CD4-positive, alpha-beta T cell treated with Interleukin-15 for 1 hour (primary cell): ENCODE measurements at places on chromosomes 13 and 19.
A peak's percentile ranks its signal among the peaks of the same experiment; 100 is the strongest.

DNA sequence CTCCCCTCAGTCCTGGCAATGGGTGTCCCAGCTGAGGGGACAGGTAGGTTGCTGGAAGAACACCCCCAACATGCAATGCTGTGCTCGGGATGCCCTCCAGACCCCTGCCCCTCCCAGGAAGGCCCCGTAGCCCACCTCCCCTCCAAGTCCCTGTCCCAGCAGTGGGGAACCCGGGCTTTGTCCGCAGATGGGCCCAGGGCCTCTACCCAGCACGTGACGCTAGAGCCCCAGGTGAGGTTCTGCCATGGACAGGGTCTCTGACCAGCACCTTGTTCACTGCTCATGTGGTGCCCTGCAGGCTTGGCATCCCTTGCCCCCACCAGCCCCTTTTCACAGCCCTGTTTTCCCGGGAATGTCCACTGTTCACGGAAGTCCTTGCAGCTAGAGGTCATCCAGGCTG lies 220.0 kb upstream of the SGCG start:
- no peak for DNase-seq

DNA sequence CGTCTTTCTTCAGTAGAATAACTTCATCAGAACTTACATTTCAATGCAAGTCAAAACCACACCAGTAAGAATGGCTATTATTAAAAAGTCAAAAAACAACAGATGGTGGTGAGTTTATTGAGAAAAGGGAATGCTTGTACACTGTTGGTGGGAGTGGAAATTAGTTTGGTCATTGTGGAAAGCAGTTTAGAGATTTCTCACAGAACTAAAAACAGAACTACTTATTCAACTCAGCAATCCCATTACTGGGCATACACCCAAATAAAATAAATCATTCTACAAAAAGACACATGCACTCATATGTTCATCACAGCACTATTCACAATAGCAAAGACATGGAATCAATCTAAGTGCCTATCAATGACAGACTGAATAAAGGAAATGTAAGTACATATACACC lies 231.2 kb downstream of the NHLRC3 start:
- DNase-seq = no peak

- DNase-seq = no peak
Measured at GRCh38 chr13:27638521-27638920, 16.8 kb downstream of the POLR1D start.

GRCh38 chr19:53621885-53622740 lies 9.7 kb upstream of the DPRX start:
- no peak for DNase-seq

DNA sequence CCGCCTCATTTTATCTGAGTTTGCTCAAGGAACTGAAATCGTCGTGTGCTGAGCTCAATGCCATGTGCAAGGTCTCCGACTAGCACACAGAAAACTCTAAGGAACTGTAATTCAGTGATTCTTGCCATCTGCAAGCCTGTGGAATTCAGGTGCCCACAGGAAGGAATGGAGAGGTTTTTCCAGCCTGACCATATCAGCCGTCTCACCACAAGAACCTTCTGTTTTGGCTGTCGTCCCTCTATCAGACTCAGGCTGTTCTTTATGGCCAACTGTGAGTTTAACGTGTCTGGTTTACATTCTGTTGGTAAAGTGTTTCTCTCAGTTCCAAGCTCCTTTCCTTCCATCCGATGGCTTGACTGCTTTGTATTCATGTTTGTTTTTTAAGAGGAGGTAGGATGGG lies 293.5 kb downstream of the SPRY2 start:
- DNase-seq = no peak

DNA sequence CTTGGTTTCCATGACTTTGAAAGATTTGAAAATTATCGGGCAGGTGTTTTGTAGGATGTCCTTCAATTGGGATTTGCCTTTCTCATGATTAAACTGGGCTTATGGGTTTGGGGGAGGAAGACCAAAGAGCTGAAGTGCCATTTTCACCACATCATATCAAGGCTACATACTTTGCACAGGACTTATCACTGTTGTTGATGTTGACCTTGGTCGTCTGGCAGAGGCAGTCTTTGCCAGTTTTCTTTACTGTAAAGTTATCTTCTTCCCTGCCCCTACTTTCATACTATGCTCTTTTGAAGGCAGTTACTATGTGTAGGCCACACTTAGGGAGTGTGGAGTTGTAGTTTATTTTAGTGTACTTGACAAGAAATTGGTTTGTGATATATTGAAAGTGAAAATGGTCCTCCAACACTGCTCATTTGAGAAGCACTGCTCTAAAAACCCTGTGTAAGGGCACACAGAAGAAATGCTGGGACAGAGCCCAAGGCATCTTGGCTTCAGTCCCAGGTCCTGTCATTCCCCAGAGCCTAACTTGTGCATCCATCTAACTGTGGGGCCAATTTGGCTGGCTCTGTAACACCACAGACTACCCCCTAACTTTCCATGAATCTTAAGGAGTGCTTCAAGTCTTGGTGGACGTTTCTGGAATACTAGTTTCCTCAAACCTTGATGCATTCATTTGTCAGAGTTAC lies 384.9 kb downstream of the KCNRG start:
- DNase-seq = no peak

DNA sequence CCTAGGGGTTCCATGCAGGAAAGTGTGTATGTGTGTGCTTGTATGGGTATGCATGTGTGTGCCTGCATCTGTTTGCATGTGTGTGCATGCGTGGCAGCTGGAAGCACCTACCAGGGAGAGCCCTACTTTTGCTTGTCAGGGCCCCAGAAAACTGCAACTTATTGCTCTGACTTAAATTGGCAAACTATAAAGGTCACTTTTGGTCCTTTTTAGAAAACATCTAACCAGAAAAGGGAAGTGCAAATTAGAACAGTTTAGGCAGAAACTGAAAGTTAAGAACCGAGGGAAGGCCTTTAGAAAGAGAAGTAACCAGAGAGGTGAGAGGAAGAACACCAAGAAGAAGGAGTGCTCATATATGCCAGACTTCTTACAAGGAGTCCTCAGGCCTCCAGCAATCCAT lies 32.5 kb downstream of the DLEU7 start:
- no peak for DNase-seq

- no peak for DNase-seq
Measured at GRCh38 chr19:12885749-12886650, 1.0 kb downstream of the KLF1 start.

DNA sequence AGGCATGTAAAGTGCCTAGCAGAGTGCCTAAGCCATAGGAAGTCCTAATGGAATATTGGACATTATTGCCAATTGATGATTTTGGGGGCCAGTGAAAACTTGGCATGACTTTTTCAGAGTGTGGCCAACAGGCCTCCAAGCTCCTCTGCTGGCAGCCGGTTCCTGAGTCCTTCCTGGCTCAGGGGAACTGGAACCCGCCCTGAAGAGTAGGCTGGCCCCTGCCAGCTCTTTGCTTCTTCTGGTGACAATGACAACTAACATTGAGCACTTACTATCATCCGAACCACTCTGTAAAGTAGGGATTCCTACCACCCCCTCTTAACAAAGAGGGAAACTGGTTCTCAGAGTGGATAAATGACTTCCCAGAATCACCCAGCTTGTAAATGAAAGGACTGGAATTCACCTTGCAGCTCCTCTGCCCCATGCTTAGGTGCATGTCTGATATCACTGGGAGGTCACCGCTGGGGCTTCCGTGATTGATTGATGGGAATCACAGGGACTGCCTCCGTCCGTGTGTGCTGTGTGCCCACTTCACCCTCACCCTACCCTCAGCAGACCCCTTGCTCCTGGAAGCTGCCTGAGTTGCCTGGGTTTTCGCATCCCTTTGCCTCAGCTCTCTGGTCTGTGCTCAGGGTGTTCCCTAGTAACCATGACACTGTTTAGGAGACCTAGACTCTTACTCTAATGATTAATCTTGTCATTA lies 50.6 kb downstream of the TNFRSF19 start:
- DNase-seq = no peak

DNA sequence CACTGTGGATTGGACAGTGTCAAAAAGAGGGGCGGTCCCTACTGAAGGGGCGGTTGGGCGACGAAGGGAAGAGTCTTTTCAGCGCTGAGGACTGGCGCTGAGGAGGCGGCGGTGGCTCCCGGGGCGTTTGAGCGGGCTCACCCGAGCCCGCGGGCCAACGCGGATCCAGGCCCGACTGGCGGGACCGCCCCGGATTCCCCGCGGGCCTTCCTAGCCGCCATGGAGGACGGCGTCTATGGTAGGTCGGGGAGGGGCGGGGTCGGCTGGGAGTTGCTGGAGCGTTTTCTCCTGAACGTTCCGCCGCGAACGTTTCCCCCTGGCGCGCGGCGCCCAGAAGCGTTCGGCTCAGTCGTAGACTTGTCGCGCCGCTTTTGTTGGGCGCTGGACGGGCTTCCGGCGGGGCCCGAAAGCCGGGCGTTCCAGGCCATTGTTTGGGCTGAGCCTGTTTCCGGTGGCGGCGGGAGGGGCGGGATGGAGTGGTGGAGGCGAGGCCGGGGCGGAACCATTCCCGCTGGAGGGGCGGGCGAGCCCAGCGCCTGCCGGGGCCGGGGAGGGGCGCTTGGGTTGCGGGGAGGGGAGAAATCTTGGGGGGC lies at the start of gene CYTH2:
Gene CYTH2 (plus strand): TSS at position 81 of the 593 bp plus-strand sequence. CDS start 139 bp downstream, at position 220.
- DNase-seq = peak; percentile 56

GRCh38 chr19:55675661-55676354 lies 782 bp downstream of the EPN1 start:
- no peak for DNase-seq

- DNase-seq = no peak
Measured at GRCh38 chr19:307111-307531, 15.9 kb upstream of the PLPP2 start.

- no peak for DNase-seq
Measured at GRCh38 chr13:68174893-68175292, 944.8 kb upstream of the PCDH9 start.

DNA sequence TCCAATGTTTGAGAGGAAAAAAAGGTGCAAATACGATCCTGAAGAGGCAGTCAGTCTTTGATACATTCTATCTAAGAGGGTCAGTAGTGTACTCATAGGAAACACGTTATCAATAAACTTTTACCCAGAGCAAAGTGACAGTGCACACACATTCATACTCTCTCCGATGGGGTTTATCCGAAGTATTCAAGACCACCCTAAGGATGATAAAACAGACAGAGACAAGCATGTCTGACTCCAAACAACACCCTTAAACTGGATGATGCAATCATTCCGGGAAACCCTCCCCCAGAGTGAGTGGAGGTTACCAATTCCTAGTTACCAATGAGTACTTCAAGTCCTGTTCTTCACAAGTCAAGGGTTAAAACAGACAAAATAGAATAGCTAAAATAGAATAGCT lies 79.1 kb downstream of the DNAJC3 start:
- DNase-seq = no peak

- no peak for DNase-seq
Measured at GRCh38 chr19:53664152-53664551, 32.4 kb downstream of the DPRX start.

GRCh38 chr13:114045113-114045735 lies 71.3 kb upstream of the C13orf46 start:
- DNase-seq = no peak

DNA sequence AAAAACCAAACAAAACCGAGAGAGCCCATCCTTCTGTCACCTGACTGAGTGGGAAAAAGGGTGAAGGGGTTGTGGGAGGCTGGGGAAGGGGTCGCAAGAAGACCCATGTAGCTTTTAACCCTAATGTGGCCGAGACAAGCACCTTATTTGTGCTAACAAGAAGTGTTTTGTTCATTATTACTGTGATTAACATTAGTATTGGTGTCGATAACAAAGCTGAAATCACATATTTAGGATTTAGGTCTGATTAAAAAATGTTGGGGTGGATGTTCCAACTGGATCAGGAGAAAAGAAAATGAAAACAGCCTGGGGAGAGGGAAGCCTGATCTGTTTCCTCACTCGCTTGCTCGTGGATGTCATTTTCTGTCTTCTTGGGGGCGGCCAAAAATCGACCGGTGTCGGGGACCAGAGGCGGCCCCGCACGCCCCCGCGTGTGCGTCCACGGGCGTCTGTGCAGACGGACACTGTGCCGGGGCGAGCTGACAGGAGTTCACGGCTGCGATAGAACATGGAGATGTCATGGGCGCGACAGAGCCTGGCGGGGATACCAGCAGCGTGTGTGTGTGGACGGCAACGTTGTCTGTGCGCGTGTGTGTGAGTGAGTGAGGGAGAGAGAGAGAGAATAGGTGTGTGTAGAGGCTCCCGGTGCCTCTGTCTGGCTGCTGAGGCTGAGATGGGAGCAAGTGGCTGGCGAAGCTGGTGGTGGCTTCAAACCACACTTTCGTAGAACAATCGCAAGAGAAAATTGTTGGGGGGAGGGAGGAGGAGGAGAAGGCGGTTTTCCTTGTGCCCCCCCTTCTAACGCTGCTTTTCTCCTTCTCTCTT lies 29.1 kb downstream of the NFIX start:
- no peak for DNase-seq

DNA sequence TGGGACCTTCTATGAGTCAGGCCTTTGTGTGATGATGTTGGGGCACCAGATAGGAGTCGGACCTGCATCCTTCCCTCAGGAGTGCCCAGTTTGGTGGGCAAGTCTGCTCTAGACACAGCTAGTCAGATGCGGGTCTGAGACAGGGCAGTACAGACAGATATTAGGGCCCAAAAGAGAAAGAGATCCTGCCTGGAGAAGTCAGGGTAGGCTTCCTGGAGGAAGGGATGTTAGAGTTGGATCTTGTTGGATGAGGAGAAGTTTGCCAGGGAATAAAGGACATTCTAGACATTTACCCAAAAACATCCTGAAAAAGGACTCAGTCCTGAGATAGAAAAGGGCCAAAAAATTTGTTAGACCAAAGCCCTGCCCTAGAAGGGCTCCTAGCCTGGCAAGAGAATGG lies 17.2 kb downstream of the VRK3 start:
- no peak for DNase-seq

DNA sequence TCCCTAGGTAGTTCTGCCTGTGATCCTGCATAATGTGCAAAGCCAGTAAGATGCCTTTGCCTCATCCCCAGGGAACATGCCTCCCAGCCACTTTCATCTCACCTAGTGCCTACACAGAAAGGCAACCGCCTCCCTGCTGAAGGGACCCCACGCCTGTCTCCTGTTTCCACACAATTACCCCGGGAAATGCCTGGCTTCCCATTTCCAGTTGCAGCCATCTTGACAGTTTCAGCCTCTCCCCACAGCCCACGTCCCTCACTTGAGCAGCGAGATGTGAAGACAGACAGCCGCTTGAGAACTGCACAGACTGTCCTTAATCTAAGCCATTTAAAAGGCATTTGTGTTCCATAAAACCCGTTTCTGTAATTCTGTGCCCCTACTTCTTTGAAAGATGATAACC lies 4.7 kb upstream of the UQCRFS1 start:
- no peak for DNase-seq

GRCh38 chr13:37192956-37193355 lies 87.5 kb upstream of the CSNK1A1L start:
- no peak for DNase-seq

GRCh38 chr13:99059498-99060075 lies 81.7 kb upstream of the DOCK9 start:
- DNase-seq = no peak

GRCh38 chr13:36154567-36155291 lies 23.5 kb upstream of the DCLK1 start:
- no peak for DNase-seq

DNA sequence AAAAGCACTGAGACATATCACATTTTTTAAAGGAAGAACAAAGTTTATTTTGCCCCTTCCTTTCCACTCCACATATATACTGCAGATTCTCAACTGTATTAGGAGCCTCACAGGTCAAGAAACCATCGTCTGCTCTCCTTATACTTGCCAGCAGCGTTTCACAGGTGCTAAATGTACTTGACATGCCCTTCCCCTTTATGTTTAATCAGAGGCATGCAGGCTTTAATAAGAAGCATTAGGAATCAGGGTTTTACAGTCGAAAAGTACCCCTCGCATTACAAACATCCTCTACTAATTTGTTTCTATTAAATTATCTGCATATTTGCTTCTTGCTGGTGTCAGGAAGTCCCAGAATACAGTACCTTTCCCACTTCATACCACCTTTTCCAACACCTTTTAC lies 3.7 kb upstream of the RAP2A start:
- DNase-seq = no peak

GRCh38 chr19:1240925-1241324 lies 626 bp upstream of the ATP5F1D start:
- DNase-seq = no peak
